Right atrium auricular region (tissue), 2 donors: ENCODE measurements at places on chromosomes 12 and 14. TPM values are rescaled to one million over a fixed set of nuclear protein-coding genes. Genes with fewer than 3 reads are reported as not detected.

DNA sequence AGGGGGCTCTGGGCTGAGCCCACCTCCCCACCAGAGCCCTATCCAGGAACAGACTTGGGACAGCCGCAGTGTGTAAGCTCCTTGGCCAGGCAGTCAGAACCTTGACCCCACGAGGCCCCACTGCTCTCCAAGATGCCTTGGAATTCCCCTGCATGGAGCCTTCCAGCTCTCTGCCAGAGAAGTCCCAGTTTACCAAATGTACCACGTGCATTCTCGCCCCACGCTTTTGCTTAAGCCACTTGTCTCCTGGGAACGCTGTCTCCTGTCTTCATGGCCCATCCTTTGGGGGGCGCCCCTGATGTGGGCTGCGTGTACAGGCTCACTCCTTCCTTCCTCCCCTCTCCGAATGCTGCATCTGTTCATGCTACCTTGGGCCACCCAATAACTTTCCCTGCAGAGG, 7.9 kb downstream of the FAIM2 start:
- H3K27me3 ChIP-seq = no peaks in the 10 kb centered on the region
- no peak overlapping the region for H3K4me3 ChIP-seq
- H3K4me1 ChIP-seq = no peaks in the 10 kb centered on the region
- no peak overlapping the region for H3K27ac ChIP-seq
- no peaks in the 10 kb centered on the region for H3K36me3 ChIP-seq

RNASE4 gene
- total RNA-seq = 19.5 TPM

DNA sequence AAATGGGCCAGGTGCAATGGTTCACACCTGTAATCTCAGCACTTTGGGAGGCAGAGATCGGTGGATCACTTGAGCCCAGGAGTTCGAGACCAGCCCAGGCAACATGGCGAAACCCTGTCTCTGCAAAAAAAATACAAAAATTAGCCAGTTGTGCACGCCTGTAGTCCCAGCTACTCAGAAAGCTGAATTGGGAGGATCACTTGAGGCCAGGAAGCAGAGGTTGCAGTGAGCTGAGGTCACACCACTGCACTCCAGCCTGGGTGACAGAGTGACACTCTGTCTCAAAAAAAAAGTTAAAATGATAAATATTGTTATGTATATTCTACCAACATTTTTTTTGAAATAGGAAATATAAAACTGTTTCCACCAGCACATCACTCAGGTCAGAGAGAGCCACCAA, 64.9 kb downstream of the NDUFA12 start:
- no peak for DNase-seq
- H3K27me3 ChIP-seq = no peaks in the 10 kb centered on the region
- H3K4me3 ChIP-seq = no peak overlapping the region
- H3K27ac ChIP-seq = peak overlapping the region; percentile 81

- peaks cover 11% of the 10 kb centered on the region for H3K4me1 ChIP-seq
- no peak overlapping the region for H3K4me3 ChIP-seq
- DNase-seq = no peak
- no peaks in the 10 kb centered on the region for H3K27me3 ChIP-seq
- H3K27ac ChIP-seq = peak overlapping the region; percentile 17
- H3K36me3 ChIP-seq = no peaks in the 10 kb centered on the region
Observed at GRCh38 chr14:67934087-67934486, 114.5 kb downstream of the RAD51B start.

DNA sequence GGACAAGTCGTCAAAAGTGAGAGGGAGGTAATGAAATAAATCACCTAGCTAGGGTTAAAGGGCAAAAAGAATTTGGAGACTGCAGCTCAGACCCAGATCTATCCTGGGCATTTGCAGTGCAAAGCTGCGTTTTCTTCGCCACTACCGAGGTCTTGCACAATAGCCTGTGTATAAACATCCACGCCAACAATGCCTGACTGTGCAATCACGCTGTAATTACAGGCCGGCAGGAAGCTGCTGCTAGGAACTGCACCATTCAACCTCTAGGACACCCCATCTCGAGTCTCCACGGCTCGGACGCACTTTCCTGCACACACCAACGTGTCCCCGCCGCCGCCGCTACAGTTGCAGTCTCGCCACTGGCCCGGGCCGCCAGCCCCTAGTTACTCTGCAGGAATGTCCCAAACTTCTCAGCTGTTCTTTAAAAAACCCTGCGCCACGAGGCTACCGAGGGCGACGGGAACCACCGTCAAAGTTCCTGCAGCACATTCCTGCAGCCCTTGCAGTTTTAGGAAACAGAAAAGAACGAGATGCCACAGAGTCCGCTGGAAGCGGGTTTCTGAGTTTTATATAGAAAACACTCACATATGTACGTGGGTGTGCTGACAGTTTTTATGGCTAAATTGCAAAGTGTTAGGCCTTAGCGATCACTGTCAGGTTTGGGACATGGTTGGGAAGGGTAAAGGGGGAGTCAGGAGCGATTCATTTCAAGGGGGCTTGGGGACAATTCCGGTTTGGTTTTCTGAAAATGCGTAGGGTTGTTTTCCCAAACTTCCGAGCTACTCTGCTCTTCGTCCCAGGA, 65.6 kb upstream of the PTGR2 start:
- peaks cover 4% of the 10 kb centered on the region for H3K4me1 ChIP-seq
- no peaks in the 10 kb centered on the region for H3K36me3 ChIP-seq
- peak; percentile 90 for DNase-seq
- H3K4me3 ChIP-seq = peak overlapping the region; percentile 85
- no peaks in the 10 kb centered on the region for H3K27me3 ChIP-seq

OVCH1 gene
- not detected for total RNA-seq

DNA sequence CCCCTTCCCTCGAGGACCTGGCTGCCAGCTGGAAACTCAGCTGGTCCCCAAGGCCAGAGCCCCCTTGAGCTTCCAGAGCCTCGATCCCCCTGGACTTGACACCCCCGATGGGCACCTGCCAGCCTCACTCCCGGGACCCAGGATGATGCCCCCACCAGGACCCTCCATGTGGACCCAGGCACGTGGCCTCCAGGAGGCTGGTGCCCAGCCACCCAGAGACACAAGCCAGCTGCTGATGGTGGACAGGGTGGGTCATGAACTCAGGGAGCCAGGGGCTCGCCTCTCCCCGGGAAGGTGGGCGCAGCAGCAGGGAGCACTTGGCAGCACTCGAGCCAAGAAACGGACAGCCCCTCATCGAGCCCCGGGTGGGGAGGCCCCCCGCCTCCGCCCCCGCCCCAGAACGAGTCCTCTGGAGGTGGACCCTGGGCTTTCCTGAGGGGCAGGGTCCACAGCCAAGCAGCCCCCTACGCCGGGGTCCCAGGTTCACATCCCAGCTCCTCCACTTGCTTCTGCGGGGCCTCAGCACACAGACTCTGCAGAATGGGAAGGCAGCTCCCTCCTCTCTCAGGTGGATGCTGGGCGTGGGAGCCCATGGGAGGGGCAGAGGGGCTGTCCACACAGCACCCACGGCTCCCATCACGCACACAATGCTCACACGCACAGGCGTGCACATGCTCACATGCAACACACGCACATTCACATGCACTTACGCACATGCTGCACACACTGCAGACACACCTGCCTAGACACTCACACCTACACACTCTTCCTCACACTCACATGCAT, 12.1 kb downstream of the C14orf180 start:
- peaks cover 28% of the 10 kb centered on the region for H3K4me1 ChIP-seq
- H3K27me3 ChIP-seq = no peaks in the 10 kb centered on the region
- no peak overlapping the region for H3K27ac ChIP-seq
- no peak overlapping the region for H3K4me3 ChIP-seq
- DNase-seq = no peak

GZMH gene
- 0.93 TPM for total RNA-seq

CMKLR1 gene
- total RNA-seq = 6.2 TPM

DNA sequence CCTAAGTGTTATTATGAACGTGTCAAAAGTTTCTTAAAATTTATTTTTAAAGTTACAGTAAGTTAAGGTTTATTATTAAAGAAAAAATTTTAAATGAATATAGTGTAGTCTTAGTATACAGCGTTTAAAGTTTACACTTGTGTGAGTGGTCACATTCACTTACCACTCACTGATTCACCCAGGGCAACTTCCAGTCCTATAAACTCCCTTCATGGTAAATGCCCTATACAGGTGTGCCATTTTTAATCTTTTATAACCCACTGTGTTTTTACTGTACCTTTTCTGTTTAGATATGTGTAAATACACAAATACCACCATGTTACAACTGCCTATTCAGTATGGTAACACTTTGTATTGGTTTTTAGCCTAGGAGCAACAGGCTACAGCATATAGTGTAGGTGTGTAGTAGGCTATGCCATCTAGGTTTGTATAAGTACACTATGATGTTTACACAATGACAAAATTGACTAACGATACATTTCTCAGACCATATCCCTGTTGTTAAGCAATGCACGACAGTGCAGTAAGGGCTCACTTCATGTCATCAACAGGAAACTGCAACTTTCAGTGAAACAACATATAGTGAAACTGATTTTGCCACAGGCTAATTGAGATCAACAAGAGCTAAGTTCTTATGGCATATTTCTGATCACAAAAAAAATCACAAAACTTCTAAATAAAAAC, 112.0 kb upstream of the TMCC3 start:
- H3K4me1 ChIP-seq = no peaks in the 10 kb centered on the region
- no peaks in the 10 kb centered on the region for H3K27me3 ChIP-seq
- no peak for DNase-seq
- no peak overlapping the region for H3K27ac ChIP-seq
- no peak overlapping the region for H3K4me3 ChIP-seq

DNA sequence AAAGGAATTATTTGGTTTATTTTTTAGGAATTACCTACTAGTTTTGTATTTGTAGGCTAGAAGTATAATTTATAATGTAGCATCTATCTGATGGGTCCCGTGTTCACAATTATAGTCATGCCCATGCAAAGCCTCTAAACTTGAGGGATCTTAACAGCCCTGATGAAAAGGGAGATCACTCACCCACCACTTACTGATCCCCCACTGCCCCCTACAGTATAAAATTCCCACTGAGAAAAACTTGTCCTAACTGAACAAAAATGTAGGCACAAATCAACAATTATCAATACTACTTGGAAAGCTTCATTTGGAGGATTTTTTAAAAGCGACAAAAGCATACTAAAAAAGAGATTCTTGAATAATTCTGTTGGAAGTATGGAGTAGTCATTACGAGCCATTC, 21.0 kb downstream of the WIF1 start:
- no peaks in the 10 kb centered on the region for H3K36me3 ChIP-seq
- no peaks in the 10 kb centered on the region for H3K27me3 ChIP-seq
- no peak overlapping the region for H3K4me3 ChIP-seq
- H3K27ac ChIP-seq = no peak overlapping the region
- DNase-seq = no peak

GRCh38 chr12:124788936-124789555, 74.6 kb downstream of the SCARB1 start:
- no peak for DNase-seq
- no peaks in the 10 kb centered on the region for H3K27me3 ChIP-seq
- H3K27ac ChIP-seq = no peak overlapping the region
- H3K4me3 ChIP-seq = no peak overlapping the region
- H3K4me1 ChIP-seq = no peaks in the 10 kb centered on the region

DNA sequence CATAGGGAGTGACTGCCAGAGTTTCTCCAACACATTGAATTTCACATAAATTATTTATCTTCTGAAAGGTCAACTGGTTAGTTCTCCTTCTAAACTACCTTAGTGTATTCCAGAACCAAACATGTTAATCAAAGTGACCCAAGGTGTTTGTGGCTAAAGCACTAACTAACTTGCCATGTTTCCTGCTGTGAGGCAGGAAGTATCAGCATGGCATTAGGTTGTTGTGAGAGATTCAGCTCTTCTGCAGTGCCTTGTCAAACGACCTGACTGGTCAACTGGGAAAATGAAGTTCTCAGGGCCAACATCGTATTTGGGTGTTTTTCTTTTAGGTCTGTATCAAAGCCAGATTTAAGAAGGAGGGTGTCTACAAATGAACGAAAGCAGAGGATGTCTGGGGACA, 448.1 kb downstream of the APAF1 start:
- no peak overlapping the region for H3K4me3 ChIP-seq
- H3K27me3 ChIP-seq = no peaks in the 10 kb centered on the region
- no peaks in the 10 kb centered on the region for H3K36me3 ChIP-seq
- no peak overlapping the region for H3K27ac ChIP-seq

DNA sequence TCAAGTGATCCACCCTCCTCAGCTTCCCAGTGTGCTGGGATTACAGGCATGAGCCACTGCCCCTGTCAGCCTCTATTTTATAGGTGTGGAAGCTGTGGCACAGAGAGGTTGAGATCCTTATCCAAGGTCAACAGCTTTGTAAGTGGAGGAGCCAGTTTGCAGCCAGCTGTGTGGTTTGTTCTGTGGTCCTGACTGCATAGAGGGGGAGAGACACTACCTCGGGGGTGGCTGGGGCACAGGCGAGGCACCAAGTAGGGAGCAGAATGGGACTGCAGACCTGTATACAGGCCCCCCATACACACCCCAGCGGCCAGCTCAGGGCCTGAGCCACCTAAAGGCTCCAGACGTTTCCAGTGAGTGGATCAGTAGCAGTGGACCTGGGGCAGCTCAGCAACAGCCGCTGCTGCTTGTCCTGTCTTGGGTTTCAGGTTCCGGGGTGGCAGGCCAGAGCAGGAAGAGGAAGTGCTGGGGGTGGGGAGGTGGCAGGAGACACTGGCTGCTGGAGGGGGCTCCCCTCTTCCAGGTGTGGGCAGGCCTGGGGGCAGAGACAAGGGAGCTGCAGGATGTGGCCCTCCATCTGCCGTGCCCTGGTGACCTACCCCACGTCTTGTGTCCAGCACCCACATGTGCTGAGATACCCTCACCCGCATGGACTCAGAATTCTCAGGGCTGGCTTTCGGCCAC, 11.0 kb downstream of the ORAI1 start:
- no peak overlapping the region for H3K4me3 ChIP-seq
- no peak overlapping the region for H3K27ac ChIP-seq
- no peak for DNase-seq
- peaks cover 7% of the 10 kb centered on the region for H3K4me1 ChIP-seq

- no peaks in the 10 kb centered on the region for H3K4me1 ChIP-seq
- H3K36me3 ChIP-seq = no peaks in the 10 kb centered on the region
- no peaks in the 10 kb centered on the region for H3K27me3 ChIP-seq
- H3K4me3 ChIP-seq = no peak overlapping the region
- DNase-seq = no peak
- no peak overlapping the region for H3K27ac ChIP-seq
Observed at GRCh38 chr14:75343911-75344310, 65.3 kb downstream of the FOS start.

- H3K27me3 ChIP-seq = no peaks in the 10 kb centered on the region
- H3K27ac ChIP-seq = no peak overlapping the region
- DNase-seq = no peak
- H3K4me1 ChIP-seq = peaks cover 25% of the 10 kb centered on the region
Observed at GRCh38 chr14:24982472-24983155, 67.3 kb downstream of the STXBP6 start.
